ENCODE measurements at places on chromosomes 1 and 21.

DNA sequence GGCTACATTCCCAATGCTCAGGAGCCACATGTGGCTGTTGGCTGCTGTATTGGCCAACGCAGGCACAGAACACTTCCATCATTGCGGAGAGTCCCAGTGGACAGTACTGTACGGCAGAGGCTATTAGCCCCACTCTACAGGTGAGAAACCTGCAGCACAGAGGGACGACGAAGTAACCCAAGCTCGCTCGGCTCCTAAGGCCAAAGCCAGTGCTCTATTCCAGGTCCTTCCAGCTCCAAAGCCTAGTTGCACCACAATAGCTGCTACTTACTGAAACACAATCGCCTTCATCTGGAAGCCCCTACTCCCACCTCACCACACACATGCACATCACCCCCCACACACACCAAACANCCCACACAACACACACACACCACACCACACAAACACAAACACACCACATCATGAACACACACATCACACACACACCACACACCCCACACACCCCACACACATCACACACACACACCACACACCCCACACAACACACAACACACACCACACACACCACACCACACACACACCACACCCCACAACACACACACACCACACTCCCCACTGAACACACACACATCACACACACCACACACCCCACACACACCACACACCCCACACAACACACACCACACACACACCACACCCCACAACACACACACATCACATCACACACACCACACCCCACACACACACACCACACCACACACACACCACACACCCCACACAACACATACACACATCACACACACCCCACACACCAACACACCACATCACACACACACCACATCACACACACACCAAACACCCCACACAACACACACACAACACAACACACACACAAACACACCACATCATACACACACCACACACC is 3.2 kb downstream of the LYPD8 start:
- DNase-seq = no peak

- no peak for DNase-seq
Measured at GRCh38 chr1:53037159-53037558, 24.9 kb upstream of the PODN start.

DNA sequence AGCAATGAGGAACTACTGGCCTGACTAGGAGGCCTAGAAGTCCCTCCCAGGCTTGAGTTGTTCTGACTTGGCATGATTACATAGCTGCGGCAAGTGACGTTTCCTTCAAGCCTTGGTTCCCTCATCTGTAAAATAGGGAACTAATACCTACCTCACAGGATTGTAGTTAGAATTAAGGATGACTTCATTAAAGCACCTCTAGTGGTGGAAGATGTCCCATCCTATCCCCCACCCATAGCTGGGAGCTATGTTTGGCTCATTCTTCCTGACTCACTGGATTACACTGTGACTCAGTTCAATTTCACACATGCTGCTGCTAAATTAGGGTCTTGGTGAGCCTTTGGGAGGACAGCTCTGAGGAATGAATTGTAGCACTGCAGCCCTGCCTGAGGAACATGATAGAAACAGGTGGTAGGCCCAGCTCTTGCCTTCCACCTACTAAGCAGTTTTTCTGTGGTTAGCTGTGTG is 6.0 kb upstream of the SHISA4 start:
- DNase-seq = no peak

DNA sequence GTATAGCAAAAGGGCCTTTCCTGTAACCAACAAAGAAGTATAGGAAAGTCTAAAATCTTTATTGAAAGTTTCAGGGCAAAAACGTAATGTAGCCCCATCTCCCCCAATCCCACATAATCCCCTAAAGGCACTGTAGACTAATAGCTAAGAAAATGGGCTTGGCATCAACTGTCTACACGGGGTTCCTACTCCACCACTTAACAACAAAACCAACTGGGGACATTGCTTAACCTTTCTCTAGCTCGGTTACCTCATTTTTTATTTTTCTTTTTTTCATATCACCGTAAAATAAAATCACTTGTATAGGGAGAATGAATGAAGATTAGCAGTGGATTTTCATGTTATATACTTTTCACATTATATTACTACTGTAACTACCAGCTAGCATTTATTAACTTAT is 12.3 kb downstream of the MACF1 start:
- no peak for DNase-seq

DNA sequence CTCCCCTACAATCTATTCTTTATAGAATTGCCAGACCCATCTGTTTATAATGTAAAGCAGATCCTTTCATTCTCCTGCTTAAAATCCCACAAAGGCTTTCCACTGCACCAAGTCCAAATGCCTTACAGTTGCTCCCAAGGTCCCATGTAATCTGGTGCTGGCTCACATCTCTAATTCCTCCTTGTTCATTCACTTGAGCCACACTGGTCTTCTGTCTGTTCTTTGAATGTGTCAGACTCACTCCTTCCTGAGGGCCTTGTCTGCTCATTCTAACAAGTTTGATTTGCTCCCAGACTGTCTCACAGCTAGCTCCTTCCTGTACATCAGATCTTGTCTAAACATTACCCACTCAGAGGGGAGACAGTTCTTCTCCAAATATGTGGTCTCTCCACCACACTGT is 38.9 kb downstream of the ALG14 start:
- DNase-seq = no peak

- DNase-seq = no peak
Measured at GRCh38 chr1:238340989-238341388, 450.3 kb upstream of the ZP4 start.

- no peak for DNase-seq
Measured at GRCh38 chr1:7533006-7533405, 238.1 kb upstream of the VAMP3 start.

GRCh38 chr1:59266180-59266926 is 30.5 kb upstream of the FGGY start:
- peak; percentile 21 for DNase-seq

DNA sequence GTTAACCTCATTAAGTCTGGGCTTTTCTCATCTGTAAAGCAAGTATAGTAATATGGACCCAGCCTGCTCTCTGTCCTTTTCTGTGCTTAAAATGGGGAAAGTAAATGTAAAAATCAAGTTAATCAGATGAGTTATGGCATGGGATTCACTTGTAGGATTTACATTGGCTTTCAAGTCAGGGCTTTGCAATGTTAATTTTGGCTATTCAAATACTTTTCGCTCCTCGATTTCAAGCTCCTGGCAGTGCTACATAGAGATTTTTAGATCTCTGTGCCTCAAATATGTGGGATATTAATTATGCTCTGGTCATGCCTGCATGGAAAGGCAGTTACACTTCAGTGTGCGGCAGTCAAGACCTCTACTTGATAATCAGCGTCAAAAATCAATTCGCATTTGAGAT is 709.8 kb downstream of the LTN1 start:
- DNase-seq = no peak

DNA sequence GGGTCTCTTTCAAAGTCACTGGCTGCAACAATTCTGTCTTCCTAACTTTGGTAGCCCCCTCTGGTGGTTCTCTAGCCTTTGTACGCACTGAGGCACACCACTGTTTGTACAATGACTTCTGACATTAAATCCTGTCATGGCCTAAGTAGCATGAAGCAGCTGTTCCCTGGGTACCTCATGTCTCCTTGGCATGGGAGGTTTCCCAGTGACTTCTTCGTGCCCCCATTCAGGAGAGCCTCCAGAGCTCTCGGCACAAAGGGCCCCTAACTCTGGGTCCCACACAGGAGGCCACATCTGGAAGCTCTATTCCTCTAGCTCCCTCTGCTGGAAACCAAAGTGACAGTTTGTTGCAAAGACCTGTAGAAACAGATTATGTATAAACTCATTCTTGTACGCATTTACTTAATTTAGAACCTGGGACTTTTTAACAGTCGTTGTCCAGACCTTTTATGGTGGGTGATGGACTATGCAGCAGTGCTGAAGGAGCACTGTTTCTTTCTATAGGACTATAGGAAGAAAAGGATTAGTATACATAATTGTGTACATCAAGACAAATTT is 13.4 kb downstream of the SWT1 start:
- peak; percentile 30 for DNase-seq

DNA sequence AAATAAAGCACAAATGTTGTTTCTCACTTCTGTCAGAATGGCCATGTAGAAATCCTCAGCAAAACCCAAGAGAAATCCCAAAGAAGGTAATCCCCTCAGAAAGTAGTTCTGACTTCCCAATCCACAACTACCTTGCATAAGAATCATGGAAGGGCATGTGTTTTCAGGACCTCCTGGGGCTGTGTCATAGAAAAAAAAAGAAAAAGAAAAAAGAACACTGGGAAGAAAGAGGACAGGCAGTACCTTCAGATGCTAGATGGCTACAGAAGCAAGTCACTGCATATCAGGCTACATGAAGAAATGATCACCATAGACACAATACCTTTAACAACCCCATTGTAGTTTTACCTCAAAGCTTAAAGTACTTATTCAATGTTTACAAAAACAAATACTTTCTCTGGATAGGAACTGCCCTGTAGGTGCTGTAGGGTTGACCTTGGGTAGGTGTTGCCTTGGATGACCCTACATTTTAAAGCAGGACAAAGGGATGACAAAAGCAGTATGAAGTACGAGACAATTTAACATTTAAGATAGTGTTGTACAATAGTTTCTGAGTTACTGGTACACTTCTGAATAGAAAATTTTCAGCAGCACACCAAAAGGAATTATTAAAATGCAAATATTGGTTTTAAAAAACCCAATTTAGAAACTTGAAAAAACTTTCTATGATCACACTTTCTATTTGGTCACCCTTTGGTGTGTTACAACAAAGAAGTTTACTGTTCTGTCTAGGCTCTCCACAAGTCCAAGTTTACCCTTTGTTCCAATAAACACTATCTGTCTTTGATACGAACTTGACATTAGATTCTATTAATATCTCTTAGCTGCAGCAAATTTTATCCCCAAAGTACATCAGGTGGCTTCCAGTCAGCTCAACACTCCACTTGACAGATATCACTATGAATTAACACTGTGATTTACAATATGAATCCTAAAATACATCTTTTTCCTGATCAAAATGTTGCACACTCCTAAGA is 5.0 kb downstream of the TRIT1 start:
- DNase-seq = no peak

DNA sequence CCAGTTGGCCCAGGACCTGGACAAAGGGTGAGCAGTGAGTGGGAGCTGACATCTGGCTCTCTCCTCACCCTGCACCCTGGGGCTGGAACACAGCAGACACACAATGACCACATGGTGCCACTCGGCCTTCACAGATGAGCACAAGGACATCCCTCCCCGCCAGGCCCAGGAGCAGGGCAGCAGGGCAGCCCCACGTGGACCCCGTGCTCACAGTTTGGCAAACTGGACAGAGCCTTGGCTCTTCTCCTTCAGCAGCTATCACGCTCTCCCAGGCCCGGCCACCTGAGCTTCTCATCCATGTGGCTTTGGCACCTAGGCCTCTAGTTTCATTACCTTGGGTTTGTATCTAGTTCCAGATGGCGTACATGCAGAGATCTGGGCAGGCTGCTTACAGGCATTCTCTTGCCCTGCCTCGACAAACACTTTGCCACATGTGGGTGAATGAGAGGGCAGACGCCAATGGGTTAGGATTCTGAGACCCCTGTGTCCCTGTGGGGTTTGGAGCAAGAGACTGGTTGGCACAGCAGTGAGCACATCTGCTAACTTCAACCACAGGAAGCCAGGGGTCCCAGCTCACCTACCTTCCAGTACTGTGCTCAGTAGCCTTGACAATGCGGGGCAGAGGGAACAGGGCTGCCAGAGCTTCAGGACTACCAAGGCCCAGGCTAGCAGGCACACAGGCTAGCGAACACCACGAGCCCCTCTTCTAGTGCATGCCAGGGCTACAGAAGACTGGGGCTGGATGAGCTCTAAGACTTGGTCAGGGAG is 3.4 kb upstream of the PTPRF start:
- DNase-seq = no peak

DNA sequence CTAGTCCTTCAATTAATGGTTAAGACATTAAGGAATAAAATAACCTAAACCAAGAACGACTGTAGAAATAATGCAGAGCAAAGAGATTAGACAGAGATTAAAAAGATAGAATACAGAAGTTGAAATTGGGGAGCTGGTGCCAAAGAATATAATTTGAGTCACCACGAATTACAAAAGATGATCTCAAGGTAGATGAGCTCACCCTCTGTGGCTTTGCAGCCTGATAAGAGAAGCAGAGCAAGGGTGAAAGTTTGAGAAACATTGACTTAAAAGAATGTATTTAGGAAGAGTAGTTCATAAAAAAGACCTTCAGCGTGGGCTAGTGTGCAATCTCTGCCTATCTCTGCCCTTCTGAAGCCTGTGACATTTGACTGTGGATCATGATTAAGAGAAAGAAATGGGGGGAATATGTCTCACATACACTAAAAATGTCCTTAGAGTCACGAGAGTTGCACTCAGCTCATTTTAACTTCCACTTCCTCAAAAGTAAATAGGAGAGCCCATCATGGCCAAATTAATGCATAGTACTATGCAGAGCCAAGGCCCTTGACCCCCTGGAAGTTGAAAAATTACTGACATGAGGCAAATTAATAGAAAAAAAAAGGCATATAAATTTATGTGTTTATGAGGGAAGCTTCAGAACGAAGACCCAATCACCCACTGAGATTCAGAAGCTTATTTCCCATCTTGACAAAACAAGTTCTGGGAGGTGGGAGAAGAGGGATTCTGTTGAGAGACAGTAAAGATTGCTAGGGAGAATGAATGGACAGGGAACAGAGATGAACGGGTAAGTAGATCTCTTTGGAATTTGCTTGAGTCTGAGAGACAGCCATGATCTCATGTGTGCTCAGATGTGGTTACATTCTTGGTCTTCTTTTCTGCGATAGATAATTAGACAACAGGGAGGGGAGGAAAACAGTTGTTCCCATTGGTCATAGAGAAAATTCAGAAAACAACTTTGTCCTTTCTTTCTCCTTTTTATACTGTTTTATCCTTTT is 395.4 kb upstream of the LRRC7 start:
- DNase-seq = no peak

DNA sequence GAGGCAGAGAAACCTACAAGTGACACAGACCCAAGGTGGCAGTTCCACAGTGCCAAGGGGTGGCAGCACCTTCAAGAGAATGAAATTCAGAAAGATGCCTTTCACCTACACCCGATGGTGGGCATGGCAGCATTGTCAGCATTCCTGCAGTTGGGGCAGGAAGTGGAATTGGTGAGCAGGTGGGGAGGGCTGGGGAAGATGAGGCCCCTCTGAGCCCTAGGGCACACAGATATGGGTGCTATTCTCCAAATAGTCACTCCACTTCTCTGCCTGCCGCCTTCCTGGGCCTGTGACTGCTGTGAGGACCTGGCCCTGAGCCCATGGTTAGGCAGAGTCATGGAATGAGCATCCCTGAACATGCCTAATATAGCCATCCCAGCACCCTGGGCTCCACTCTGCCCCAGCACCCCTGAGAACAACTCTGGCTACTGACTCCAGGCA is 8.3 kb downstream of the SHISA4 start:
- no peak for DNase-seq

DNA sequence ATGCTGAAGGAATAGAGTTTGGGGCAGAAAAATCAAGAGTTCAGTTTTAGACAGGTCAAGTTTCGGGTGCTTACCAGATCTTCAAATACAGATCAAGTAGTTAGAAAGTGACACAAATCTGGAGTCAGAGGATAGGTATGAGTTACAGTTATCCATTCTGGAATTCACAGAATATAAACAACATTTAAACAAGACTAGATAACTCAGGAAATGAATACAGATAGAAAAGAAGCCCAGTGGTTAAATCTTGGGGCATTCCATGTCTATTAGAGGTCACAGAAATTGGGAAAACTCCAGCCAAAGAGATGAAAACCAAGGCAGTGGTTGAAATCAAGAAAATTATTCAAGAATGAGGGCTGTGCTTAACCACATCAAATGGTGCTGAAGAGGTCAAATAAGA is 187.0 kb upstream of the HP1BP3 start:
- no peak for DNase-seq

- no peak for DNase-seq
Measured at GRCh38 chr1:33696962-33697361, 166.9 kb upstream of the HMGB4 start.
